ENCODE measurements at places on chromosomes 12 and 14.

GRCh38 chr14:74645756-74646470 lies 33.9 kb upstream of the LTBP2 start:
- no peak for DNase-seq

GRCh38 chr14:69887740-69888657 lies 8.8 kb downstream of the SMOC1 start:
- DNase-seq = no peak

DNA sequence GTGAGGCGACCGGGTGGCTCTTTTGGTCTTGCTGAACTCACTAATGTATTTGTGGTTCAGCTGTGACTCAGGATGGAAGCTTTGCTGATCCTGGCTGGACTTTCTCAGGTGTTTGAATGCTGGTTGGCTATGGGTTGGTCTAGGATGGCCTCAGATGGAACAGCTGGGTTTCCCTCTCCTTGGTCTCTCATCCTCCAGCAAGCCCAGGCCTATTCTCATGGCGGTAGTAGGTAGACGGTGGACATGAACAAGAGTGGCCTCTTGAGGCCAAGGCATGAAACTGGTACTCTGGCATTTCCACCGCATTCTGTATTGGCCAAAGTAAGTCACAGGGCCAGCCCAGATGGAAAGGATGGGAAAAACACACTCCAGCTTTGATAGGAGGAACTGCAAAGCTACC lies 11.8 kb upstream of the POLR3B start:
- DNase-seq = no peak

- no peak for DNase-seq
Measured at GRCh38 chr12:53504004-53504920, 3.0 kb downstream of the NPFF start.

- no peak for DNase-seq
Measured at GRCh38 chr12:93429448-93429847, 12.3 kb downstream of the UBE2N start.

DNA sequence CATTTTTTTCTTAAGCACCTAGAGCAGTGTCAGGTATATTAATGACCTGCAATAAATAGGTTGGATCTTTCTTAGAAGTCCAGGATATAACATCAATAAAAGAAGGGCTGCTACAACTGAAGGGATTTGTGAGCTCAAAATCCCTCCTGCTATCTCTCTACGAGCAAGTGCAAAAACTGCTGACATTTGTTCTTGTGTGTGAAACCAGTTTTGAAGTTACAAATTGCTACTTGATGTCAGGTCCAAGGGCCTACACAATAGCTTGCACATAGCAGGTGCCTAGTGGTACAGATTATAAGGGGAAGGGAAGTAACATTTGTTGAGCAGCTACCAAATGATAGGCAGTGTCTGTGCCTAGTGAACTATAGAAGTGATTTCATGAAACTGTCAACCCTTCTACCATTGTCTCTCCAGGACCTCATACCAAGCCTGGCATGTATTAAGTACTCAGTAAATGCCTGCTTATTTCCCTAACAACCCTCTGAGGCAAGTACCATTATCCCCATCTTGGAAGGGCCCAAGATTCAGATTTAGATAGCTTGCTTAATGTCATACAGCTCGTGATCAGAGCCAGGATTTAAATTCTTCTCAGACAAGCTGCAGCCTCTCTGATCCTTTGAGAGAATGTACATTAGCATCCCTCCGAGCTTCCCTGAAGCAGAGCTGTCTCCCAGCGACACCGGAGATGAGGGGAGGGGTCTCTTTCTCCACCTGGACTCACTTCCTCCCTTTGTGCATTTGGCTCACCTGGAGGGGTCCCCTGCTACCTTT lies 300.3 kb downstream of the ZFP36L1 start:
- no peak for DNase-seq

GRCh38 chr12:101697930-101698799 lies 725 bp downstream of the CHPT1 start:
- no peak for DNase-seq

DNA sequence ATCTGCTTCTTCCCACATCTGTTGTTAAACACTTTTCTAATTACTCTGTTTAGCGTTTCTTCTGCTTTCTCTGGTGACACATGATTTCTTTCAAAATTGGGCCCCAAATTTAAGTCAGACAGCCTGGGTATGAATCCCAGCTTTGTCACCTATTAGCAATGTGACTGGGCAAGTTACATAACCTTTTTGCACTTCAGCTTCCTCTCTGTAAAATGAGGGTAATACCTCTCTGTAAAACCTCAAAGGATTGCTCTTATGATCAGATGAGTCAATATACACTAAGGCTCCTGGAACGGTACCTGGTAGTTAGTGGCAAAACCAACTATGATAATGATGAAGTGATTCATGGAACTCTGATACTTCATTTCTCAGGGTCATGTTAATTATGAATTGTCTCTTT lies 33.0 kb downstream of the E2F7 start:
- no peak for DNase-seq

- no peak for DNase-seq
Measured at GRCh38 chr12:109621211-109621694, 47.7 kb downstream of the MVK start.

DNA sequence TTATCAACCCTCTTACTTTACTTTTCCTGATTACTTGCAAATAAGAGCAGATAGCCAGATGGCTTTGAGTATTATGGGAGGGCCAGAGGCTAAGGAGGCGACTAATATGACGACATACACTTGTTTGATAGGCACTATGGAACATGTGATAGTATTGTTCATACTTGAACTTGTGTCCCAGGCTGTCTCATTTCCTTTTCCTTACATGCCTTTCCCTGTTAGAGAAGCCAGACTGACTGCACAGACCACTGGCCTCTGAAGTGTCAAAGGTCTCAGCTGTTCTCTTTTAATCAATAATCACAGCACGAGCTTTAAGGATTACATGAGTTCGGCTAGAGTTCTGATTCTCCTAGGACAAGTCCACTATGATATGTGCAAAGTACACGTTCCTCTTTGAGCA lies 326.0 kb downstream of the PRKD1 start:
- DNase-seq = no peak

- no peak for DNase-seq
Measured at GRCh38 chr12:54364413-54364812, at the start of gene GPR84. Gene GPR84 (minus strand): TSS chr12:54364486. CDS start chr12:54363851, 635 bp downstream.

DNA sequence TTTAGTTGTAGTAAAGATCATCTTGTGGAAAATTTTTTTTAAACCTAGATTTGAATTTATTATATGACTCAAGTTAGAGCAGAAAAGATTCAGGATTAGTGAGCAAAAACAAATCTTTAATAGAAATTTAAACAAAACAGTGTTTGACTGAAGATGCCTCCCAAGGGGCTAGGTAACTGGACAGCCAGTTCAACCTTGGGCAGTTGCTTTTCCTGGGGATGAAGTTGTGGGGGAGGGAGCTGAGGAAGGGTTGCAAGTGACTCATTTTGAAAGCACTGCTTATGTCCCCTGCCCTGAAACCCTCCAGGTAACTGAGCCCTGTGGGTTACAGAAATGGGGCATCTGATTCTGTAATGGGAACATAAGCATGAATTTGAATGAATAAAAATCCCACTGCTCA lies 13.1 kb downstream of the CFAP54 start:
- no peak for DNase-seq

Data from stimulated activated CD8-positive, alpha-beta memory T cell treated with anti-CD3 and anti-CD28 coated beads, Interleukin-4, amount 100 ng/mL, for 4 hours (primary cell).